ENCODE measurements at places on chromosomes 13 and 19.

GRCh38 chr13:93398167-93399035 is 171.8 kb downstream of the GPC6 start:
- no peaks in the 10 kb centered on the region for H3K27me3 ChIP-seq
- no peak overlapping the region for H3K4me3 ChIP-seq
- DNase-seq = no peak
- H3K4me1 ChIP-seq = no peaks in the 10 kb centered on the region

GRCh38 chr19:51107406-51108065 is 673 bp downstream of the CTU1 start:
- peaks cover 22% of the 10 kb centered on the region for H3K4me1 ChIP-seq
- no peaks in the 10 kb centered on the region for H3K27me3 ChIP-seq
- peak overlapping the region; percentile 73 for H3K27ac ChIP-seq
- no peak for DNase-seq
- peak overlapping the region; percentile 62 for H3K4me3 ChIP-seq

GRCh38 chr13:30569901-30570576 is 47.7 kb upstream of the USPL1 start:
- no peaks in the 10 kb centered on the region for H3K4me1 ChIP-seq
- no peaks in the 10 kb centered on the region for H3K36me3 ChIP-seq
- DNase-seq = no peak
- H3K27ac ChIP-seq = no peak overlapping the region
- H3K27me3 ChIP-seq = no peaks in the 10 kb centered on the region
- H3K4me3 ChIP-seq = no peak overlapping the region

DNA sequence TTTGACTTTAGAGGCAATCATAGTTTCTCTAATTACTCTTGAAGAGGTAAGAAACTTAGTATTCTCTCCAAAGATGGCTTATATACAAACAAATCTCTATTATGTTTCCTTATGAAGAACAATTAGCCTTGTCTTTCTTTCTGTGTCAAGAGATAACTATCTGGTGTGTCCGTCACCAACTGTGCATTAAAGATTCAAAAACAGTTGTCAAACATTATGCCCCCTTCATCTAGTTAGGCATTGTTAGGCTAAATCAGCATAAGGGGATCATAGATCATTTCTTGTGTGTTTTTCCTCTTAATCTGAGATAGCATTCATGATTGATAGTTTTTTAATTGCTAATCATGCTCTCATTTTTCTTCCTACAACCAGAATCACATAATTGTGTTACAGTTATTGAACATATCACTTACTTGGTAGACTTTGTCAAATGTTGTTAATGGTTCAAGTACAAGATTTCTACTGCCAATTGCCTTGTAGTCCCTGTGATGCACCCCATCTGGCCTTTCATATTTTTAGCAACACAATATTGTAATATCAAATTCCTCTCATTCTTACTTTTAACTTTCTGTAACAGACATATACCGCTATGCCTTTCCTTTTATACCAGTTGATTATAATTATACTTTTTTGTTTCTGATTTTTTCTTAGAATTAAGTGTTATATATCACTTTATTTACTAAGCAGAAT is 612.7 kb downstream of the SLITRK6 start:
- no peak overlapping the region for H3K4me3 ChIP-seq
- H3K4me1 ChIP-seq = no peaks in the 10 kb centered on the region
- no peaks in the 10 kb centered on the region for H3K36me3 ChIP-seq
- no peaks in the 10 kb centered on the region for H3K27me3 ChIP-seq
- no peak overlapping the region for H3K27ac ChIP-seq

GRCh38 chr13:102395174-102395573 is 6.7 kb downstream of the FGF14 start:
- peaks cover 9% of the 10 kb centered on the region for H3K27me3 ChIP-seq
- H3K4me3 ChIP-seq = peak overlapping the region; percentile 81
- DNase-seq = no peak
- H3K4me1 ChIP-seq = peaks cover 22% of the 10 kb centered on the region
- no peak overlapping the region for H3K27ac ChIP-seq

DNA sequence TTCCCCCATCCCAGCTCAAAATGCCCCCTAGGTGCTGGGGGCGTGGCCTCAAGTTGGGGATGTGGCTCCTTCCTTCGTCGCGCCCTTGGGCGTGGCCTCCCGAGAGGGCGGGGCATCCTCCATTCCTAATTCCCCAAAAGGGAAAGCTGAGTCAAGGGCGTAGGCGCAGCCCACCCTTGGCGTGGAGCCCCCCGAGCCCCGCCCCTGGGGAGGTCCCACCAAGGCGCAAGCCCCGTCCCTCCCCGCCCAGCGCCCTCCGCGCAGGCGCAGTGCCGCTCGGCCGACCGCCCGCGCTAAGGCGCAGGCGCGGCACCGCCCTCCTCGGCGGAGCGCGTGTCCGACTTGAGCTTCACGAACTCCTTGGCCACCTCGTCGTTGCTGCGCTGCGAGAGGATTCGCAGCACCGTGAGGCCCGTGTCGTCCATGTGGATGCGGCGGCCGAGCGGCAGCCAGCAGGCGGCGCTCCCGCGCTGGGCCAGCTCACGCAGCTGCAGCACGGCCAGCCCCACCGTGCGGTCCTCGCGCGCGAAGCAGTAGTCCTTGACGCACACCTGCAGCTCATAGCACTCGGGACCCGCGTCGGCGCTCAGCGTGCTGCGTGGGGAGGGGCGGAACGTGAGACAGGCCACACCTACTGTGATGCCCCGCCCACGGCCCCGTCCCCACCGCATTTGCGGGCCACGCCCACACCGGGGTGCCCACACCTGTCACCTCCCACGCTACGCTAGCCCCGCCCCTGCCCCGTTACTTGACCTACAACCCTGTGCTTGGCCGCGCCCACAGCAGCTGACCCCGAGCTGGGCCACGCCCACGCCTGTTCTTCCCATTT is 50.5 kb downstream of the COLGALT1 start:
- DNase-seq = peak; percentile 68
- H3K4me3 ChIP-seq = peak overlapping the region; percentile 44
- H3K27ac ChIP-seq = peak overlapping the region; percentile 32
- peaks cover 12% of the 10 kb centered on the region for H3K4me1 ChIP-seq

DNA sequence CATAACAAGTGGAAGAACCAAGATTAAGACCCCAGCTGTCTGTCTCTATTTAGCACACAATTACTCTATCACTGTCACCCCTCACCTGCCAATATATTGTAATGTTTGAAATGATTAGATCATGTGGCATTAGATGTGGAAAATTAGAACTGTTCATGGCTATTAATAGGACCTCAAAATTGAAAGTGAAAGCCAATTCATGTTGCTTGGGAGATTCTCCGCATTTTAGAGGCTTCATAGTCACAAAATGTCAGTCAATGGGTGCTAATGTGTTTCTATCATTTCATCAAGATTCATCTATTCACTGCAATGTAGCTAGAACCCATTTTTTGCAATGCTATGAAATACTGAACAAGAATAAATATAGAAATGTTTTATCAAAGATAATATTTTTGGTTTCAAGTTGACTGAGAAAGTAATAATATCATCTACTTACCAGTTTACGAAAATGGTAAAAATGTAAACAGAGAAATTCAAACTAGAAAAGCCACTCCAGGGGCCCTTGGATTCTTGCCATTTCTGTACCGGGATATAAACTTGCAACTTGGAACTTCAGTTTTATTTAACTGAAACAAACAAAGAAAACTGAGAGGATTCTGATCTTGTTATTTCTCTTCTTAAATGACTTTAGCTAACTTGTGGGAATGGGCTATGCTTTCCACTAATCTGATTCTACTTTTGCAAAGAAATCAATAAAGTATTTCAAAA is 388.6 kb downstream of the DCT start:
- no peak overlapping the region for H3K27ac ChIP-seq
- DNase-seq = no peak
- no peaks in the 10 kb centered on the region for H3K36me3 ChIP-seq
- H3K4me3 ChIP-seq = no peak overlapping the region
- no peaks in the 10 kb centered on the region for H3K27me3 ChIP-seq

- H3K27ac ChIP-seq = no peak overlapping the region
- H3K36me3 ChIP-seq = no peaks in the 10 kb centered on the region
- DNase-seq = no peak
- no peak overlapping the region for H3K4me3 ChIP-seq
- H3K27me3 ChIP-seq = no peaks in the 10 kb centered on the region
Observed at GRCh38 chr19:28505933-28506332, 707.0 kb downstream of the UQCRFS1 start.

DNA sequence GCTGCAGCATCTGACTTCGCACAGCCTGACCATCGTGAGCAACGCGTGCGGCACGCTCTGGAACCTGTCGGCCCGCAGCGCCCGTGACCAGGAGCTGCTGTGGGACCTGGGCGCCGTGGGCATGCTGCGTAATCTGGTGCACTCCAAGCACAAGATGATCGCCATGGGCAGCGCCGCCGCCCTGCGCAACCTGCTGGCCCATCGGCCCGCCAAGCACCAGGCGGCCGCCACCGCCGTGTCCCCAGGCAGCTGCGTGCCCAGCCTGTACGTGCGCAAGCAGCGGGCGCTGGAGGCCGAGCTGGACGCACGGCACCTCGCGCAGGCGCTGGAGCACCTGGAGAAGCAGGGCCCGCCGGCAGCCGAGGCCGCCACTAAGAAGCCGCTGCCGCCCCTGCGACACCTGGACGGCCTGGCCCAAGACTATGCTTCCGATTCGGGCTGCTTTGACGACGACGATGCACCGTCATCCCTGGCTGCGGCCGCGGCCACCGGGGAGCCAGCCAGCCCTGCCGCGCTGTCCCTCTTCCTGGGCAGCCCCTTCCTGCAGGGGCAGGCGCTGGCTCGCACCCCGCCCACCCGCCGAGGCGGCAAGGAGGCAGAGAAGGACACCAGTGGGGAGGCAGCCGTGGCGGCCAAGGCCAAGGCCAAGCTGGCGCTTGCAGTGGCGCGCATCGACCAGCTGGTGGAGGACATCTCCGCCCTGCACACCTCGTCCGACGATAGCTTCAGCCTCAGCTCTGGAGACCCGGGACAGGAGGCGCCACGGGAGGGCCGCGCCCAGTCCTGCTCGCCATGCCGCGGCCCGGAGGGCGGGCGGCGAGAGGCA is 13.6 kb downstream of the C19orf25 start:
- no peak overlapping the region for H3K4me3 ChIP-seq
- H3K36me3 ChIP-seq = no peaks in the 10 kb centered on the region
- H3K4me1 ChIP-seq = peaks cover 43% of the 10 kb centered on the region
- no peak overlapping the region for H3K27ac ChIP-seq

- no peaks in the 10 kb centered on the region for H3K36me3 ChIP-seq
- H3K27ac ChIP-seq = no peak overlapping the region
- H3K27me3 ChIP-seq = no peaks in the 10 kb centered on the region
- no peaks in the 10 kb centered on the region for H3K4me1 ChIP-seq
Observed at GRCh38 chr13:100848304-100848703, 173.7 kb upstream of the TMTC4 start.

- H3K36me3 ChIP-seq = peaks cover 23% of the 10 kb centered on the region
- H3K4me3 ChIP-seq = no peak overlapping the region
- H3K27me3 ChIP-seq = no peaks in the 10 kb centered on the region
- no peak for DNase-seq
- H3K4me1 ChIP-seq = no peaks in the 10 kb centered on the region
Observed at GRCh38 chr13:113548171-113548641, 36.3 kb upstream of the TFDP1 start.

DNA sequence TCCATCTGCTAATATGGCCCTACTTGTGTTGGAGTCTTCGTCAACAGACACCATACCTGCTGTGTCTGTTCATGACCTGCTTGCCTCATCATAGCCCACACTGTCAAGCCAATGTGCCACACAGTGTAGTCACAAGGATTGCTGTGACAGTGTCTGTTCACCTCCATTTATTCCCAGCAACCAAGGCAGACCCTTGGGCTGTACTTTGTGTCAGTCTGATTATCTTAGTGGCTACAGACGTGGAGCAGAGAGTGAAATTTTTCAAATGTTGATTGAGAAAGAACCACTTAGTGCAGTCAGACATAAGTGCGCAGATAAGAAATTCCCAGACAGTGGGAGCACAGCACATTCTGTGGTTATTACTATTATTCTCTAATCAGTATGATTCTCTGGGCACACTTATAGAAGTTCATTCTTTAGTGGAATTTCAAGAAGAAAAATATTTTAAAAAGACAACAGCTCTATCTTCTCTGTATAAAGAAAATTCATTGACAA is 184.6 kb downstream of the GPC6 start:
- no peaks in the 10 kb centered on the region for H3K4me1 ChIP-seq
- H3K36me3 ChIP-seq = no peaks in the 10 kb centered on the region
- no peak for DNase-seq
- no peak overlapping the region for H3K27ac ChIP-seq
- no peak overlapping the region for H3K4me3 ChIP-seq

DNA sequence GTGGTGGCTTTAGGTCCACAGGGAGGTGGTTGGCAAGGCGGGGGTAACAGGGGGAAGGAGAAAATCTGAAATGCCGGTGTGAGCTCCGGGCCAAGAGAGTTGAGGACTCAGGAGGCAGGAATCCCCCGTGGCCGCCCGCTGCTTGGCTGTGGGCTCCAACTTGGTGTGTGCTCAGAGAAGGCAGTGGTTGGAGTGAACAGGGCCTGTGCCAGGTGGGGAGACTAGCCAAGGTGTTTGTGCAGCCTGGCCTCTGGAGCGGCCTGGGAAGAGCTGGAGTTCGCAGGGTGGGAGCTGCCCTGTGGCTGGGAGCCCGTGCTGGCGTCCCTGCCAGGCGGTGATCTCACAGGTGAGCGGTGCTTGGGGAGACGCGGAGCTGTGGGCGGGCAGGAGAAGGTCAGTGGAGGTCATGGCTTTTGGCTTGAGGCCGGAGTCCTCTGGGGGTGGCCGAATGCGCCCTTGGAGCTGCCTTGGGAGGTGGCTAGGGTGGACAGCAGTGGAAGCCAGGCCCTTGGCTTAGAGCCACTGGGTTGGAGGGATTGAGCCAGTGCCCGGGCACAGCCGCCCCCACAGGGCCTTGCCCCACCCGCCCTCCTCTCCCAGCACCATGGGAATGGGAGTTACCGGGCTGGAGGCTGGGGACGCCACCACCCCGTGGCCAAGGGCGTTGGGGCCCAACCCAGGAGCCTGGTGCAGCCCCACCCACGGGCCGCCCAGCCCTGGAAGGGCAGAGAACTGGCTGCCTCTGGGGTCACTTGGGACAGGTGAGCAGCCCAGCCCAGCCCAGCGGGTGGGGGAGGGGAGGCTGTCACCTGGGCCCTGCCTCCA is 7.1 kb upstream of the CIRBP start:
- peaks cover 14% of the 10 kb centered on the region for H3K36me3 ChIP-seq
- H3K27me3 ChIP-seq = no peaks in the 10 kb centered on the region
- H3K4me3 ChIP-seq = peak overlapping the region; percentile 74
- peaks cover 64% of the 10 kb centered on the region for H3K4me1 ChIP-seq

GRCh38 chr13:59970847-59971246 is 192.9 kb downstream of the DIAPH3 start:
- H3K4me3 ChIP-seq = no peak overlapping the region
- no peaks in the 10 kb centered on the region for H3K36me3 ChIP-seq
- no peak for DNase-seq
- H3K27me3 ChIP-seq = no peaks in the 10 kb centered on the region
- H3K27ac ChIP-seq = no peak overlapping the region

DNA sequence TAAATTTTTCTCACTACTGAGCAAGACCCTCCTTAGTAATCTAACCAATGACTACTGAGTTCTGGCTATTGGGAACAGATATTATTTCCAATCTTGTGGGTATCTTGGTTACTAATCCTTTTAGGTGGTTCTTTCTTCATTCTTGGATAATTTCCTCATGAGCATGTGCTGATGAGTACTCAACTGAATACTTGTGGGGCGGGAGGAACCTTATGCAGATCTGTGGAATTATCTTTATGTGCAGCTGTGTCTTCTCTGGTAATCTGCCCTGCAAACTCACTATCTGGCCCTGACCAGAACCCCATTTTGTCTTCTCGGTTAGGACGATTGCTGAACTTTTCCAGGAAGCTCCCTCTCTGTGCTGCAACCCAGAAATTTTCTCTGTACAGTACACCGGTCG is 89.7 kb upstream of the TRPC4 start:
- no peak for DNase-seq
- H3K36me3 ChIP-seq = no peaks in the 10 kb centered on the region
- no peaks in the 10 kb centered on the region for H3K27me3 ChIP-seq
- H3K4me3 ChIP-seq = no peak overlapping the region
- no peaks in the 10 kb centered on the region for H3K4me1 ChIP-seq
- H3K27ac ChIP-seq = no peak overlapping the region
